Gastrocnemius medialis (tissue), 4 donors: ENCODE measurements at places on chromosomes 3 and 15. TPM values are rescaled to one million over a fixed set of nuclear protein-coding genes. Genes with fewer than 3 reads are reported as not detected.

PSTPIP1 gene
- 3.1 TPM for total RNA-seq

SLC12A6 gene
- total RNA-seq: 17.3 TPM

EFCAB12 gene
- not detected for total RNA-seq

CCDC12 gene
- total RNA-seq: 28.5 TPM

REC114 gene
- total RNA-seq: not detected

XIRP1 gene
- total RNA-seq: 329 TPM

NTRK3 gene
- 0.69 TPM for total RNA-seq

PYGO1 gene
- 29.5 TPM for total RNA-seq

NR2F2 gene
- total RNA-seq: 9.2 TPM

CCDC54 gene
- not detected for total RNA-seq

C3orf85 gene
- not detected for total RNA-seq

SLC24A5 gene
- not detected for total RNA-seq

GABRB3 gene
- total RNA-seq: 0.23 TPM

EIF2B5 gene
- 56.8 TPM for total RNA-seq

DPPA4 gene
- total RNA-seq: not detected

SLC9C1 gene
- total RNA-seq: not detected

HCLS1 gene
- 15.3 TPM for total RNA-seq

LRRIQ4 gene
- not detected for total RNA-seq

CD200 gene
- 0.35 TPM for total RNA-seq

AGTR1 gene
- 32.1 TPM for total RNA-seq

FMN1 gene
- total RNA-seq: 4.3 TPM

AADACL2 gene
- not detected for total RNA-seq
